Stimulated activated CD8-positive, alpha-beta memory T cell treated with anti-CD3 and anti-CD28 coated beads, Interleukin-7, amount 100 ng/mL, for 1 hour (primary cell): ENCODE measurements at places on chromosomes 4 and X.
A peak's percentile ranks its signal among the peaks of the same experiment; 100 is the strongest.

GRCh38 chr4:99855678-99856077, 38.5 kb downstream of the LAMTOR3 start:
- no peak for DNase-seq

GRCh38 chr4:120010646-120011045, 56.0 kb downstream of the MAD2L1 start:
- no peak for DNase-seq

DNA sequence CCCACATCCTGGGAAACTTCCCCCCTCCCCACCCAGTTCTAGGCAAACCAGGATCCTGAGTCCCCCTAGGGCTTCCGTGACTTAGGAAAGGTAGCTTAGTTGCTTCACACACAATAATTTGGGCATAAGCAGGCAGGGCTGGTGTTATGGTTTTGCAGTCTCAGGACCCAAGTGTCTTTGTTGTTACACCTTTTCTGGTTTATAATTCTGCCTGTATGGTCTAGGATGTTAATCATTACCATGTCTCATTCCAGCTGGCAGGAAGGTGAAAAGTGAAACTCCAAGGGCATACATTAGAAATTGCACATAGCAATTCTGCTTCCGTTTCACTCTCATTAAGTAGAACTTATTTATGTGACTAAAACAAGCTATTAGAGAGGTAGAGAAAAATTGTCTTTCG, 16.8 kb downstream of the UGT8 start:
- DNase-seq, result no peak

GRCh38 chrX:106898462-106898861, 4.7 kb downstream of the RIPPLY1 start:
- DNase-seq, result no peak

DNA sequence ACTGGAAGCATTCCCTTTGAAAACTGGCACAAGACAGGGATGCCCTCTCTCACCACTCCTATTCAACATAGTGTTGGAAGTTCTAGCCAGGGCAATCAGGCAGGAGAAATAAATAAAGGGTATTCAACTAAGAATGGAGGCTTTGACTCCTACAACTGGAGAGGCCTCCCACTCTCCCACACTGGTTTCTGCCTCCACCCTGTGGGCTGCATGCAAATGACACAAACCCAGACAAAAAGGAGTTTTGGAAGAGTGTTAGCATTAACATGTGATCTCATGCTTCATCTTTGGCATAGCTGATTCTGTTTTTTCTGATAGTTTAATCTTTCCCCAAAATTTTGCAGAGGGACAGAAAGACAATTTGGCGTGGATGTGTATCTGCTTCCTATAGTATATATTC, 80.8 kb upstream of the IQCM start:
- DNase-seq, result no peak

- no peak for DNase-seq
Measured at GRCh38 chrX:3509934-3510333, 163.5 kb upstream of the MXRA5 start.

- DNase-seq, result no peak
Measured at GRCh38 chr4:70945046-70945445, 42.9 kb downstream of the MOB1B start.

GRCh38 chrX:153564047-153564606, 34.8 kb downstream of the CCNQ start:
- no peak for DNase-seq

GRCh38 chr4:109657854-109658418, 45.3 kb downstream of the CASP6 start:
- no peak for DNase-seq

DNA sequence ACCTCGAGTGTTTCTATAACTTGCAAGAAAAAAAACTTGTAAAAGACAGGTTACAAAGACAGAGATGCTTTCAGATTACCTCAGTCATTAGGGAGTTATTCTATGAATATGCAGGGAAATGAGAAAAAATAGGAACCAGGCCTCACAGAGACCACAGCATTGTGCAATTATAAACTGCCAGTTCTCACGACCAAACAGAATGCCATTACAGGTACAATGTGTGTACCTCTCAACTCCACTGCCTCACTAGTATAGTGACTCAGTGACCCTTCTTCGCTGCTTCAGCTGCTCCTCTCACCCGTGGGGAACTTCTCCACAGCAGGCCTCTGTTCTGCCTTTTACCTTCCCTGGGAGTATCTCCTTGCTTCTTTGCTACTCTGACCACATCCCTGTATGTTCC, 2.3 kb upstream of the HTATSF1 start:
- DNase-seq, result no peak

GRCh38 chrX:10597871-10598270, 22.5 kb downstream of the MID1 start:
- no peak for DNase-seq

- DNase-seq, result no peak
Measured at GRCh38 chr4:90842960-90843359, 715.8 kb downstream of the CCSER1 start.

GRCh38 chr4:102525504-102525903, 24.3 kb downstream of the NFKB1 start:
- DNase-seq, result no peak

- no peak for DNase-seq
Measured at GRCh38 chrX:133254666-133255065, 36.5 kb upstream of the TFDP3 start.

DNA sequence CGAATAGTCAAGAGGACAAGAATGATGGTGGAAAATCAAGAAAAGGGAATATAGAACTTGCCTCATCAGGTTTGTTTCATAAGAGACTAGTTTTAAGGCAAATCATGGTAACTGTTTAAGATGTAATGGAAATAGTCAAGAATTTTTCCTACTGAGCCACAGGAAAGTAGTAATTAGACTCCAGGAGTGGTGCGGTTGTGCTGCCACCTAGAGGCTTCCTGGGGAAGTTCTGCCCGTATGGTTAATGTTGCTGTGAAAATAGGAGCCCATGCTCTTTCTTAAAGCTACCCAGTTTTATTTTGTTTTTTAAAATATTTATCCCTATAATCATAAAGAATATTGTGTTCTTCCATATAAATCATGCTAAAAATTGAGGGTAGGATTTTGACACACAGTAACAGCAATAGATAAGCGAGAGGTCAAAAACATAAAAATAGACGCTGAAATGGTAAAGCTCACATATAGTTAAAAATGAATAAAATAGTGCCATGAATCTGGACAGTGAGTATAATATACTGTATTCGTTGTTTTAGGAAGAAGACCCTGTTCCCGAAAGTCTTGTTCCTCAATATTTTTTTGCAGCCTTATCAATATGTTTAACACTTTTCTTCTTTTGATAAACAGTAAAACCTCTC, 87.0 kb downstream of the PHOX2B start:
- peak; percentile 5 for DNase-seq

DNA sequence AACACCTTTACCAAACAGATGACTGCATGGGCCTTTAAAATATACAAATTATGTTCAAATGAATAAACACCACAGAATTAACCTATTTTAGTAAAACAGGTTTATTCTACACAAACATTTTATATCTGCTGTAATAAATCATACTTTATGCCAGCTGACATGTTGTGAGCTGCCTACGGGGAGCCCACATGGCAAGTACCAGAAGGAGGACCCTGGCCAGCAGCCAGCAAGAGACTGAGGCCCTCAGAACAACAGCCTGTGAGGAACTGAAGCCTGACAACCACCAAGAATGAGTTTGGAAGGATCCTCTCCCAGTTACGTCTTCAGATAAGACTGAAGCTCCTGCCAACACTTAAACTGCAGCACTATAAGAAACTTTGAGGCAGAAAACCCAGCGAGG, 377.0 kb downstream of the PDGFC start:
- DNase-seq, result no peak

DNA sequence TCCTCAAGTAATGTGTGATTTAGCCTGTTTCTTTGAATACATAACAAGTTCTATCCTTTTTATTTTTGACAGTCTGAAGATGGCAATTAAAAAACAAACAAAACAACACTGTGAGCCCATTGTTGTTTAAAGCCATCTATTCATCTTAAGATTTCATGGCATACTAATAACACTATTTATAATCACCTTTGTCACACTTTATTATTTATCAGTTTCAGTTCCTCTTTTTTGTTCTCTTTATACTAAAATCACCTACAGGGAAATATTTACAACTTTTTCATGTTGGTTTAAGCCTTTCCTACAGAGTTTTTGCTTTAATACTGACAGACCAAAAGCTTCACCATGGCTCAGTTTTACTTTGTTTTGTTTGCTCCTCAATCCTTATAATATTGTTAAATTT, 247.4 kb upstream of the CTSO start:
- DNase-seq, result no peak
